ENCODE measurements at places on chromosomes 1 and 21. TPM values are rescaled to one million over a fixed set of nuclear protein-coding genes. Genes with fewer than 3 reads are reported as not detected.

DMRTA2 gene
- 3.2 TPM for total RNA-seq

NBL1 gene
- total RNA-seq: 29.5 TPM

ASCL5 gene
- not detected for total RNA-seq

SUSD4 gene
- 9.8 TPM for total RNA-seq

TSPAN1 gene
- 0.74 TPM for total RNA-seq

C1QB gene
- total RNA-seq: 5.9 TPM

KRTAP10-10 gene
- not detected for total RNA-seq

AK5 gene
- 18.2 TPM for total RNA-seq

IL22RA1 gene
- not detected for total RNA-seq

PCNX2 gene
- 78.2 TPM for total RNA-seq

PEA15 gene
- total RNA-seq: 178 TPM

S100A7 gene
- total RNA-seq: not detected

IL20 gene
- total RNA-seq: not detected

GJA4 gene
- total RNA-seq: 2.2 TPM

METTL13 gene
- 17.2 TPM for total RNA-seq

KCNA3 gene
- 20.2 TPM for total RNA-seq

MROH9 gene
- total RNA-seq: not detected

TDRD5 gene
- 1.2 TPM for total RNA-seq

S100A2 gene
- total RNA-seq: not detected

PLCH2 gene
- 9.1 TPM for total RNA-seq

TBX19 gene
- total RNA-seq: 0.25 TPM

RNF223 gene
- total RNA-seq: not detected

CELA3B gene
- not detected for total RNA-seq

MYOG gene
- not detected for total RNA-seq

CENPF gene
- 14.8 TPM for total RNA-seq

RIPK4 gene
- not detected for total RNA-seq

C21orf91 gene
- total RNA-seq: 8.6 TPM

RCC2 gene
- 17.5 TPM for total RNA-seq

SYT2 gene
- 0.98 TPM for total RNA-seq

CDCA8 gene
- total RNA-seq: 1.2 TPM

DBT gene
- 6.9 TPM for total RNA-seq

OR6K3 gene
- total RNA-seq: not detected

SFN gene
- not detected for total RNA-seq

DUSP10 gene
- total RNA-seq: 5.2 TPM

OLFML3 gene
- total RNA-seq: 12.3 TPM

CLDN19 gene
- not detected for total RNA-seq

CASZ1 gene
- total RNA-seq: 0.98 TPM

TMEM52 gene
- total RNA-seq: 0.98 TPM

TFF3 gene
- not detected for total RNA-seq

UAP1 gene
- 30.0 TPM for total RNA-seq

ZNF683 gene
- not detected for total RNA-seq

FMO1 gene
- 4.2 TPM for total RNA-seq

AKR7A2 gene
- 20.7 TPM for total RNA-seq

PDE4B gene
- 97.1 TPM for total RNA-seq

RSPH1 gene
- total RNA-seq: 0.98 TPM

PRELP gene
- total RNA-seq: 0.49 TPM

ZYG11A gene
- total RNA-seq: 0.25 TPM

CCDC185 gene
- total RNA-seq: under 0.01 TPM
